ENCODE measurements at places on chromosomes 5 and 9.

DNA sequence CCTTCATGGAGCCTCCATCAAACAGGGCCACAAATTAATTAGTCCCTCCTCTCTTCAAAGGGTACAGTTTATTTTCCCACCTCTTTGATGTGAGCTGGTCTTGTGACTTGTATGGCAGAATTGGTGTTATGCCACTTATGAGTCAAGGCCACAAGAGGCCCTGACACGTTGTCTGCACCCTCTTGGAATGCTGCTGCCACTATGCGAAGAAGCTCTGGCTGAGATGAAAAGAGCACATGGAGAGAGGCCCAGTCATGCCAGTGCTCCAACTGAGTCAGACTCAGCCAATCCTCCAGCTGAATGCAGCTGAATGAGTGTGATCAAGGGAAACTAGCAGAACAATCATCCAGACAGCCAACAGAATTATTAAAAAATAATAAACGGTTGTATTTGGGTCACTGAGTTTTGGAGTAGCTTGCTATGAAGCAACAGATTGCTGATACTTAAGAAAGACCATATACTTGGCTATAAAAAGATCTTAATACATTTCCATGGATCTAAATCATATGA lies 128.3 kb downstream of the MARCHF11 start:
- DNase-seq = no peak

DNA sequence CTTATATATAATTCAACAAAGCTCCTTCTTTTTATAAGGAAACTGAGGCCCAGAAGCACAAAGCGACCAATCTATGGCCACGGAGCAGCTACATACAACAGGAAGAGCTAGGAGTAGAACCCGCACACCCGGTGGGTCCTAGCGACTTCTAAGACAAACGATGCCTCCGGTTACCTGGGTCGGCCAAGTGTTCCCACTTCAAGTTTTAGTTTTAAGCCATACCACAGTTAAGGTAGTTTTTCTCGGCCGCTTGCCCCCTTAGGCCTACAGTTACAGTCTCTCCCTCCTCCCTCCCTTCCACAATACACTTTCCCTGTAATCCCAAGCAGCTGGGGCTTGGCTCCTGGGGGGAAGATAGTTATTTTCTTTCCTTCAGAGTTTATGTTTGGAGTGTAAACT lies 533 bp downstream of the SREK1IP1 start:
- DNase-seq = no peak

DNA sequence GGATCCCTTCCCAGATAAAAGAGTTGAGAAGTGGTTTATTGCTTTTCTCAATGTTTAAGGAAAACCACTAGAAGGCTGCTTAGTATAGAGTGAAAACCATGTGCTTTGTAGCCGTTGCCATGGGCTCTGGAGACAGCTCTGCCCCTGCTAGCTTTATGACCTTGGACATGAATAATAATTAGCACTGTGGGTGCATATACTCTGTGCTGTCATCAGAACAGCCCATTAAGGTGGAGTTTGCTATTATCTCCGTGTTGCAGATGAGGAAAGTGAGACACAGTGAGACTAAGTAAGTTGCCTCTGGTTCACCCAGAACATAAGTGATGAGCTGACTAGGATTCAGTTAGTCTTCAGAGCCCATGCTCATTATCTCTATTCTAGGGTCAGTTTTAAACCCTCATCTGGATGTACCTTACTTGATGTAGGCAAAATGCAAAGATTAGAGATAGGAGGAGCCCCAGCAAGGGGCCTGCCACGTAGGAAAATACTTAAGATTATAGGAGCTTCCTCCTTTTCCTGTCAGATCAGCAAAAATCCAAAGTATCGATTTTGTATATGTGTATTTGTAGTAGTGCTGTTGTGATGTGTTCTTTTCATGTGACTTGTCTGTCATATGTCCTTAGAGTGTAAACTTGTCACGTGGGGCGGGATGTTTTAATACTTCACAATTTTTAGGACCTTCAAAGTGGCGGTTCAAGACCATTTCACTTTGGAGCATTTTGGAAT lies 102.5 kb downstream of the TLE4 start:
- DNase-seq = no peak

DNA sequence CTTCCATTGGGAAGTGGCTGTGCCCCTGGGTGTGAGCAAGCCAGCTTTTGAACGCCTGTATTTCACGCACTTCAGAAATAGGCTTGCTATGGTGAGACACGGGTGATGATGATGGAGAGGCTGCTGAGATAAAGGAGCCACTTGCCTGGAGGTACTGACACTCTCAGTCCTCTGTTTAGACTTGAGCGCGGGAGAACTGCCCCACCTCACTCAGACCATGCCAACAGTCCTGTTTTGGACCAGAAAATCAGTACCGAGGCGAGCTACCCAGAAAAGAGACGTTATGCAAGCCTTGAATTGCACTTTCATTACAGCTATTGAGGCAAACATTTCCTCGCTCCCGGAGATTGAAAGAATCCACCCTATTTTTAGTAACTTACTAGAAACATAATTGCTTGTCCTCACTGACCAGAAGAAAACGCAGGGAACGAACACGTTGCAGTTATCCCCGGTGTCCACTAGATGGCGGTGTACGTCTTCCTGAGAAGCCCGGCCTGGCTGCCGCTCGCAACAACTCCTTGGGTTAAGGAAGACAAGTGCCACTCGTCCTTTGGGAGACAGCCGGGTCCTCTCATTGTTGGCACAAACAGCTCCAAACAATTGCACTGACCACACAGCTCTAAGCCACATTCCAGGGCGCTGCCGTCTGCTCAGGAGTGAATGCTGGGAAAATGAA lies 142.4 kb downstream of the PSAT1 start:
- peak; percentile 39 for DNase-seq

- no peak for DNase-seq
These were observed 1.1 kb upstream of the FYB1 start for GRCh38 chr5:39220280-39221030.

GRCh38 chr9:81092057-81092456 lies 597.3 kb downstream of the TLE1 start:
- no peak for DNase-seq

DNA sequence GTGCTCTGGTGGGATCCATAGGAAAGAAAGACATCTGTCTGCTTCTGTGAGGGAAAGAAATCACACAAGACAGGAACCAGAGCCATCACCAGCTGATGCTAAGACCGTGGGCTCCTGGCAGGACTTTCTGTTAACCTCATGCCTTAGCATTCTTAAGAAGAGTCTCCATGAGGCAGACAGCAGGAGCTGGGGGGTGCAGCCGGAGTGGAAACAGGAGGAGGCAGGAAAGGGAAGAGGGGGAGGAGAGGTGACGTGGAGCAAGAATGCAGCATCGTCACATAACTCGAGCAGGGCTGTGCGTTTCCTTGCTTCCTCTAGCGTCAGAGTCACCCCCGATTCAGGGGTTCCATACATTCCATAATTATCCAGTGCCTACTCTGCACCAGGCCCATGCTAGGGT lies 53.6 kb downstream of the ERGIC1 start:
- no peak for DNase-seq

- peak; percentile 11 for DNase-seq
These were observed 3.1 kb downstream of the KLF9 start for GRCh38 chr9:70411121-70411929.

- no peak for DNase-seq
These were observed 405.6 kb downstream of the GABRG2 start for GRCh38 chr5:162473041-162473714.

Data from T-helper 1 cell (primary cell).